ENCODE measurements at places on chromosomes 7 and 10.

- DNase-seq, result no peak
These were observed 918 bp downstream of the PILRB start for GRCh38 chr7:100358857-100359212.

DNA sequence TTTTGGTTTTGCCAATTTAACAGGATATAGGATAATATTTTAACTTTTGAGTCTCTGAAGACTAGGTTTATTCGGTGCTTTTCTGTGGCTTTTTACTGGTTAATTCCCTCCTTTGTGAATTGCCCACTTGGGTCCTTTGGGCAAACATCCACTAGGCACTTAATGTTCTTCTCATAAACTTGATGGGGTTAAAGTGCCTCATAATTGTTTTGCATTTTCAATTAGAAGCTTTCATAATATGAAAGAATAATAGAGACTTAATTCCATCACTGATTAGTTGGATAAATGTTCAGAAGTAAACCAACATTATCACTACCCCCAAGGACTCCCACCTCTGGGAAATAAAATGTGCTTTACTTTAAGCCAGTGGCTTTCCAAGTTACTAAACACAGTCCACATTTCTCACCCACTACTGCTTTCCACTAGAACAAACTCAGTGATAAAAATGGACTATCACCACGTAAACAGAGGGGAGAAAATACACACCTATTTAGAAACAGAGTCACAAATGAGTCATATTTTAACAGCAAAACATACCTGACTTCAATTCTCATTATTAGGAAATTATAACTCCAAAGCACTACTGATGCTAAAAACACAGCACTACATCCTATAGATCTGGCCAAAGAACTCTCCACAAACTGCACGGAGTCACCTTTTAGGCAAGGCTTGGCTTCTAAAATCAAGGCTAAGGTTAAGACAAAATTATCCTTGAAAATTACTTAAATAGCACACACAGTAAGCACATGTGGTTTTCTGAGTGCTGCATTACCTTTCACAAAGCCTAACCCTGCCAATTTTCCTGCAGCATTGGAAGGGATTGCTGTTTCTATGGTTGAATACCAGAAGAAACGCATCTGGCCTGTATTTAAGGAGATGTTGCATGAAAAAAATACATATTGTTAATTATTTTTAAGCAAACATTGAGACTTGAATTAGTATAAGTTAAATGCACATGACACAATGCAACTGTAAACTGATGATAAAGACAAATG lies 41.2 kb downstream of the PARD3 start:
- DNase-seq, result no peak

DNA sequence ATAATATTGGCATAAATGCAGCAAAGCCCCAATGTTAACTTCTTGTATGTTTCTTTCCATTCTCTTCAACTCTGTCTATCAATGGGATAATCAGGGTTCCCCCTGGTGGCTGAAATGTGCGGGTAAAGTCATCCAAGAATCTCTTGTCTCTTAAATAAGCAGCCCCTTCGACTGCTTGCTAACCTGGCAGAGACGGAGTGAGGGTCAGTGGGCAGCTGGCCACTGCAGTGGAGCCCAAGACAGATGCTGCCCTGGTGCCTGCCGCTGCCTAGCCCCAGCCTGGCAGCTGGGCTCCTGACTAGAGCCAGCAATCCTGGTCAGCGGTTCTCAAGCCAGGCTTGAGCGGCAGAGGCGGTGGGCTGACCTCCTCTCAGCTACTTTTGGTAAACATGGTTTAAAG lies 248.9 kb downstream of the COBL start:
- DNase-seq, result peak; percentile 75

DNA sequence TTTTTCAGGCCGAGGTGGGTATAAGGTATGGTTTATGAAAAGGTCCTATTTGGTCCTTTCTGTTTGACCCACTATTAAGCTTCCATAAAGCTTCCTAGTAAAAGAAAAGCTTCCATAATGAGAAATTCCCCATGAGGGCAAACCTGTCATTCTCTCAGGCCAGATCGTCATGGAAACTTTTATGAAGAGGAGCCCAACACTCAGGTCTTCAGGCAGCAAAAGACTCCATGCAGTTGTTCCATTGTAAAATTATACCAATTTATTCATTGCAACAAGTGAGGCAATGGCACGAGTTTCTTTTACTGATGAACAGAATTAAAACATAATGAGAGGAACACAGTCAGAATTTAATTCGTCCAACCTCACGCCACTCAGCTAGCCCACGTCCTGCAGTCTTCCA lies 188.6 kb downstream of the MTERF1 start:
- no peak for DNase-seq

DNA sequence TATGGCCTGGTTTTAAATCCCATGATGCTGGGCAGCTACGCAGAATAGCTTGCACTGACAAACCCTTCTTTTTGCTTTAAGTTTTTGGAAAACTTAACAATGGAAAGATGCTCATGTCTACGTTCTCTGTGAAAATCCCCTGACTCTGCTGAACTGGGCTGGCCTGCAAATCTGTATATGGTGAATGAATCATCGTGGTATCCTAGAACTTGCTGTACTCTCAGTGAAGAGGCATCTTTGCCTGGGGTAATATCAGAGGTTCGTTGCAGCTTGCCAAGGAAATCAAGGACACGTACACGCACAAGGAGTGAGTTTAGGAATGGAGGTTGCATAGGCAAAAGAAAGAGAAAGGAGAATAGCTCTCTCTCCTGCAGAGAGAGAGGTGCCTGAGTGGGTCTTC lies 382.0 kb upstream of the ADARB2 start:
- DNase-seq, result no peak

DNA sequence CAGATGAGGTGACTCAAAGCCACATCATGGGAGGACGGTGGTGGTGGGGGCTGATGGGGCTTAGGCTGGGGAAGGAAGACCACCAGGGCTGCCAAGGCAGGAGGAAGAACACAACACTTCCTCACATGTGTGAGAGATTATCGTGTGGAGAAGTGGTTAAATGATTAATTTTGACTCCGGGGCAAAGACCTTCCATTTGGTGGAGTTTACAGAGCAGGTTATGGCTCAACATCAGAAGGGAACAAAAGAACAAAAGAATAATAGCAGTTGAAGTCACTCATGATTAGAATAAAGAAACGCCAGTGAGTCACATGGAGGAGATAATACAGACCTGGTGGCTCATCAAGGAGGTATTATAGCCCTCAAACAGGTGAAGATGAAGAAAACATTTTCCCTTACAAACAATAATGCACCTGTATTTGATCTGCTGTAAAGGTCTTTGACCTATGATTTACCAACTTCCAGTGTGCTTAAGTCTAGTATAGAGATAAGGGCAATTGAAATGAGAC lies 170.1 kb downstream of the PKD1L1 start:
- DNase-seq, result no peak

GRCh38 chr7:80385508-80385907 lies 126.4 kb downstream of the GNAT3 start:
- no peak for DNase-seq

DNA sequence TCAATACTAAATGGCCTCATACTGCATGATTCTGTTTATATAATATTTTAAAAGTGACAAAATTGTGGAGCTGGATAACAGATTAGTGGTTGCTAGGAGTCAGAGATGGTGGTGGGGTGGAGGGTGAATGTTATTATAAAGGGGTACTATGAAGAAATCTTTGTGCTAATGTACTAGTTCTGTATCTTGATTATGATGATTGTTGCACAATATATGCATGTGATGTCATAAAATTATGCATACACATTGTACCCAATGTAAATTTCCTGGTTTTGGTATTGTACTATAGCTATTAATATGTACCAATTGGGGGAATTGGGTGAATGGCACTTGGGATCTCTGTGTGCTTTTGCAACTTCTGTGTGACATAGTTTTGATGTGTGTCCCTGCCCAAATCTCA lies 112.2 kb downstream of the TMEM26 start:
- no peak for DNase-seq

DNA sequence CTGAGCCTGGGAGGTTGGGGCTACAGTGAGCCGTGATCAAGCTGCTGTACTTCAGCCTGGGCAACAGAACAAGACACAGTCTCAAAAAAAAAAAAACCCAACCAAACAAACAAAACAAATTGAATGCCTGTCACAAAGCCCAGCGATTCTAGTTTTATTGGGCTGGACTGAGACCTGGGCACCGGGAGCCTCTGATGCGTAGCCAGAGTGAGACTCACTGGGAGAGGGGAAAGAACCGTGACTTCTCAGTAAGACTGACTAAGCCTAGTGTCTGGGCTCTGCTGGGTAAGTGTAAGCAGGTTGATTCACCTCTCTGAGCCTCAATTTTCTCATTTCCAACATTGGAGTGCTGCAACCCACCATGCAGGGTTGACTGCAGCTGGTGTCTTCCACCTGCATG lies 10.1 kb upstream of the LEP start:
- DNase-seq, result no peak

DNA sequence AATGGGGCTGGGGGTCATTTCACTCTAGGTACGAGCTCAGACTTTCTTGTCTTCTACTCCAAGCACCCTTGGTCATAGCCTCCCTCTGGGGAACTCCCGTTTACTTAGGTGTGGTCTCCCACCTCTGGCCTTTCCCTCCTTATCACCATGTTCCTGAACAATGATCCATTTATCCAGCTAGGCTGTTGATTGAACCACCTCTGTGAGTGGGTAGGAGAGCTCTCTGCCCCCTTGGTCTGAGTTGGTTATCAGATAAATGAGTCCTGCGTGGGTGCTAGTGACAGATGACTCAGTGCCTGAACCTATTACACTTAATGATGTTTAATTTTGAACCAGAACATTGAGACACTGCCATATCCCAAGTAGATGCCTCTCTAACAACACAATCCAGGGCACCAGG lies 9.4 kb downstream of the BLNK start:
- no peak for DNase-seq

DNA sequence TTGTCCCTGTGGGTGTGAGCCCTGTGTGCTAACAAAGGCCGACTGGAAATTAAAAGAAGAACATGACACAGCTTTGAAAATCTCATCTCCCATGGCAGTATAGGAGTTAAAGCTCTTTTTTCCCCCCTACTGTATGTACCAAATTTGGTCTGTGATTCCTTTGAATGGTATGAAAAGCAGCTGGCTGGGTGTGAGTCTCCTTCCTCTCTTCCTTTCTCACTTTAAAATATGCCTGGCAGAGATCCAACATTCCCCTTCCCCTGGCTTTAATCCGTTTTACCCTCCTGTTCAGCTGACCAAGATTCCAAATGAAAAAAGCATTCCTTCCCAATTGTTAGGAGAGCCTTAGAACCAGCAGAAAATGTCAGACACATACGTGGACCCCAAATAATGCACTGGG lies 225.0 kb upstream of the CELF2 start:
- peak; percentile 17 for DNase-seq

DNA sequence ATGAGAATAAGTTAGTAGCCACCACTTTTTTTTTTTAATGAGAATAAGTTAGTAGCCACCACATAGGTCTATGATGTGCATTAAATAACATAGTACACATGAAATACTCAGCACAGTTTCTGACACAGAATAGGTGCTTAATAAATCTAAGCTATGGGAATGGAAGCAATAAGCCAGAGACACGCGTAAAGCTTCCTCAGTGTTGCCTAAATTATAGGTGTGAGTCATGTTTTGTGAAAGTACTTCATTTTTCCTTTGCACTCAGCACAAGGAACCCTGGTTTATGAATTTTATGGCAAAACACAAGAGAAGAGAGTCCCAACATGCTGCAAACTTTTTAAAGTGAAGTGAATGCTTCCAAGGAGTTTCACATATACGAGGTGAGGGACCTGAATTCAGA lies 267.4 kb downstream of the RNLS start:
- no peak for DNase-seq
